Stimulated activated CD4-positive, alpha-beta T cell treated with anti-CD3 and anti-CD28 coated beads, Interleukin-15, amount 100 ng/mL, for 24 hours (primary cell): ENCODE measurements at places on chromosomes 1 and 21.

GRCh38 chr1:21670059-21670881 lies 1.1 kb upstream of the RAP1GAP start:
- DNase-seq: no peak

GRCh38 chr1:108505763-108506070 lies 54.2 kb upstream of the EEIG2 start:
- peak; percentile 25 for DNase-seq

DNA sequence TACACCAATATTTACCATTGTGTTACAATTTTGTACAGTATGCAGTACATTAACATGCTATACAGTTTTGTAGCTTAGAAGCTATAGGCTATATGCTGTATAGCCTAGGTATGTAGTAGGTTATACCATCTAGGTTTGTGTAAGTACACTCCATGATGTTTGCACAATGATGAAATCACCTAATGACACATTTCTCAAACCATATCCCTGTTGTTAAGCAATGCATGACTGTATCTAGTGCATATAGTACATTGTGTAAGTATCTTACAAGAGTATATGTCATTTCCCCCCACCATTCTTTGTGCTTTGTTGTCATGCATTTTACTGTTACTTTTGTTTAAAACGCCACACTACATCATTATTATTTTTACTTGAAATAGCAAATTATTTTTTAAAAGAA lies 65.7 kb upstream of the RNF11 start:
- DNase-seq: no peak

DNA sequence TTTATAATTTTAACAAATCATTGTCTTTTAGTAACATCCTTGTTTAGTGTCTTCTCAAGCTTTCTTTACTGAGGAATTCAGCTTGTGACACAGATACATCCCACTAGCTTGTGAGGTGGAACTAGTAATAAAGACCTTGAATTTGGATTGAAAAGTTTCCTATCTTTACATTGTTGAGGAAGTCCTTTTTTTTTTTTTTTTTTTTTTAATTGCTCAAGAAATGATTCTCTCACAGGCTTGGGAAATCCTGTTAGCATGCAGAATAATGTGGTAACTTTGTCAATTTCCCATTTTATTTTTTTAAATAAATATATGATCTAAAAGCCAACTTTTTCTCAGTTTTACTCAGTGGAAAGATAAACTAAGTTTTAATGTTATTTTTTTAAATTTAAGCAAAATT lies 15.8 kb downstream of the DENND2D start:
- DNase-seq: no peak

DNA sequence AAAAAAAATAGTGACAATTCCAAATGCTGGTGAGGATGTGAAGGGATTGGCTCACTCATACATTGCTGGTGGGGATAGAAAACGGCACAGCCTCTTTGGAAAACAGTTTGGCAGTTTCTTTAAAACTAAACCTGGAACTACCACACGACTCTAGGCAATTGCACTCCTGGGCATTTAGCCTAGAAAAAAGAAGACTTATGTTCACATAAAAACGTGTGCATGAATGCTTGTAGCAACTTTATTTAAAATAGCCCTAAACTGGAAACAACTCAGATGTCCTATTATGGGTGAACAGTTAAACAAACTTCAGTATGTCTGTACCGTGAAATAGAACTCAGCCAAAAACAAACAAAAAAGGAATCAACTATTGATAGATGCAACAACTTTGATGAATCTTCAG lies 9.4 kb upstream of the TMEM9 start:
- no peak for DNase-seq

GRCh38 chr21:15029077-15029476 lies 35.7 kb downstream of the NRIP1 start:
- DNase-seq: no peak
